ENCODE measurements at places on chromosomes 12 and 14. TPM values are rescaled to one million over a fixed set of nuclear protein-coding genes. Genes with fewer than 3 reads are reported as not detected.
A peak's percentile ranks its signal among the peaks of the same experiment; 100 is the strongest.

DNA sequence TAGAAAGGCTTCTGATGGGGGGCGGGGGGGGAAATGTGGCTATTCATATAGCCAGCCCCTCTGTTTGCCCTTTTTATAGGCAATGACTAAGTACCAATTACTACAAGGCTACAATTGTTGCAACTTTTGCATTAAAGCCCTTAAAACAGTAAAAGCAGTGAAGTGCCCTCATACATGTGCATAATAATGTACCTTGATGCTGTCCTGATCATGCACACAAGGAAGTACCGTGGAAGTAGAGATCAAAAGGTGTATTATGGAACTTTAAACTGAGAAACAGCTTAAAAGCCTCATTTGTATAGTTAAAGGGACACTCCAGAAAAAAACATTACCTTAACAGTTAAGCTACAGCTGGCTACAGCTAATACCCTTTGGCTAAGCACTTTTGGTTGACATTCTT is 111.8 kb downstream of the PLEKHG7 start:
- no peaks in the 10 kb centered on the region for H3K4me1 ChIP-seq
- no peaks in the 10 kb centered on the region for H3K36me3 ChIP-seq
- H3K27ac ChIP-seq, result no peak overlapping the region
- no peak overlapping the region for H3K4me3 ChIP-seq

DNA sequence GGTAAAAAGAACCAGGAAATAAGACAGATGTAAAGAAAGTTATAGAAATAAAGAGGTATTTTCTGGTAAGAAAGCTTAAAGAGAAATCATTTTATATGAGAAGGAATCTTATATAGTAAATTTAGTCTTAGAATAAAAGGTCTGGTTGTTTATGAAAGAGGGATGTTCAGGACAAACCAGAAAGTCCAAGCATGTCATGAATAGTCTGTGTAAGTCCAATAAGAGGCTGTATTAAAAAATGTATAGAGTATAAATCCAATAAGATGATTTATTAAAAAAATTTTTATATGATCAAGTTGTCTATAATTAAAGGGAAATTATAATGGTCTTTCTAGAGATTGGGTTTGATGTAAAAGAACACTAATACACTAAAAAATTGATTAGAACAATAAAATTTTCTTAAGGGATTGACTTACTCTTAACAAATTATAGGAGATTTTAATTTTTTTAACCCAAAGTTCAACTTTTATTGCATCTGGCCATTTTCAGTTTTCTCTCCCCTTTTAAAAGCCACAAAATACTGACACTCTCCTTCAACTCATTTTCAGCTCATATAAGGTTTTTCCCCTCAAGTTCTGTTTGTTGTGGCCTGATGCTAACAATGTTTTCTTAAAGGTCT is 35.1 kb downstream of the ST8SIA1 start:
- DNase-seq, result no peak
- no peaks in the 10 kb centered on the region for H3K36me3 ChIP-seq
- no peak overlapping the region for H3K27ac ChIP-seq
- H3K4me1 ChIP-seq, result no peaks in the 10 kb centered on the region
- H3K27me3 ChIP-seq, result no peaks in the 10 kb centered on the region

Gene CIT
- total RNA-seq, result 54.2 TPM

DNA sequence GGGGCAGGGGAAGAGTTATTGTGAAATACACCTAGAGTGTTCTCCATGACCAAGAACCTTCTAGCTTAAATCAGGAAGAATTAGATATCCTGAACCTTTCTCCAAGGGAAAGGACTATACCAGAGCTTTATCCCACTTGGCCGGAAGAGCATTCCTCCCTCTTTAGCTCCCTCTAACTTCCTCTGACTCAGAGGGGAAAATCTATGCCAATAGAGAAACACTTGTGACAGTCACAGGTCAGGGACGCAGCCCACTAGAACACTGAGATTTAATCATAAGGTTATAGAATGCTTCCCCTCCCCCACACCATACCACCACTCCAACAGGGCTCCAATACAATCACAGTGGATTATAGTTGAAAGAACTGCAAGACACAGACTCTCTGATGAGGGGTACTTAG is 55.4 kb upstream of the RFX4 start:
- H3K27ac ChIP-seq, result no peak overlapping the region
- no peaks in the 10 kb centered on the region for H3K36me3 ChIP-seq
- no peak overlapping the region for H3K4me3 ChIP-seq
- H3K27me3 ChIP-seq, result no peaks in the 10 kb centered on the region
- no peaks in the 10 kb centered on the region for H3K4me1 ChIP-seq

Gene NKX2-8
- total RNA-seq, result 7.5 TPM

GRCh38 chr14:80845856-80846255 is 95.7 kb downstream of the CEP128 start:
- no peaks in the 10 kb centered on the region for H3K36me3 ChIP-seq
- H3K4me1 ChIP-seq, result no peaks in the 10 kb centered on the region
- no peaks in the 10 kb centered on the region for H3K27me3 ChIP-seq
- H3K4me3 ChIP-seq, result no peak overlapping the region
- H3K27ac ChIP-seq, result no peak overlapping the region
- DNase-seq, result no peak

Gene PDZRN4
- not detected for total RNA-seq

- DNase-seq, result no peak
- no peaks in the 10 kb centered on the region for H3K36me3 ChIP-seq
- no peak overlapping the region for H3K4me3 ChIP-seq
- no peak overlapping the region for H3K27ac ChIP-seq
Observed at GRCh38 chr12:18887368-18887767, 149.4 kb downstream of the CAPZA3 start.

- no peaks in the 10 kb centered on the region for H3K36me3 ChIP-seq
- DNase-seq, result no peak
- H3K27ac ChIP-seq, result no peak overlapping the region
Observed at GRCh38 chr14:79318371-79318770, 892.9 kb downstream of the DIO2 start.

- H3K36me3 ChIP-seq, result no peaks in the 10 kb centered on the region
- no peaks in the 10 kb centered on the region for H3K27me3 ChIP-seq
- DNase-seq, result no peak
- no peak overlapping the region for H3K27ac ChIP-seq
Observed at GRCh38 chr12:116619246-116619645, 60.1 kb downstream of the MAP1LC3B2 start.

Gene MAP4K5
- 39.1 TPM for total RNA-seq

- H3K4me1 ChIP-seq, result peaks cover 10% of the 10 kb centered on the region
- no peak overlapping the region for H3K27ac ChIP-seq
- DNase-seq, result no peak
- no peaks in the 10 kb centered on the region for H3K36me3 ChIP-seq
- no peaks in the 10 kb centered on the region for H3K27me3 ChIP-seq
Observed at GRCh38 chr14:96091149-96091693, 52.1 kb downstream of the C14orf132 start.

GRCh38 chr12:70292017-70292776 is 49.0 kb downstream of the CNOT2 start:
- H3K4me3 ChIP-seq, result no peak overlapping the region
- H3K27ac ChIP-seq, result no peak overlapping the region
- no peaks in the 10 kb centered on the region for H3K4me1 ChIP-seq
- DNase-seq, result no peak
- no peaks in the 10 kb centered on the region for H3K36me3 ChIP-seq

DNA sequence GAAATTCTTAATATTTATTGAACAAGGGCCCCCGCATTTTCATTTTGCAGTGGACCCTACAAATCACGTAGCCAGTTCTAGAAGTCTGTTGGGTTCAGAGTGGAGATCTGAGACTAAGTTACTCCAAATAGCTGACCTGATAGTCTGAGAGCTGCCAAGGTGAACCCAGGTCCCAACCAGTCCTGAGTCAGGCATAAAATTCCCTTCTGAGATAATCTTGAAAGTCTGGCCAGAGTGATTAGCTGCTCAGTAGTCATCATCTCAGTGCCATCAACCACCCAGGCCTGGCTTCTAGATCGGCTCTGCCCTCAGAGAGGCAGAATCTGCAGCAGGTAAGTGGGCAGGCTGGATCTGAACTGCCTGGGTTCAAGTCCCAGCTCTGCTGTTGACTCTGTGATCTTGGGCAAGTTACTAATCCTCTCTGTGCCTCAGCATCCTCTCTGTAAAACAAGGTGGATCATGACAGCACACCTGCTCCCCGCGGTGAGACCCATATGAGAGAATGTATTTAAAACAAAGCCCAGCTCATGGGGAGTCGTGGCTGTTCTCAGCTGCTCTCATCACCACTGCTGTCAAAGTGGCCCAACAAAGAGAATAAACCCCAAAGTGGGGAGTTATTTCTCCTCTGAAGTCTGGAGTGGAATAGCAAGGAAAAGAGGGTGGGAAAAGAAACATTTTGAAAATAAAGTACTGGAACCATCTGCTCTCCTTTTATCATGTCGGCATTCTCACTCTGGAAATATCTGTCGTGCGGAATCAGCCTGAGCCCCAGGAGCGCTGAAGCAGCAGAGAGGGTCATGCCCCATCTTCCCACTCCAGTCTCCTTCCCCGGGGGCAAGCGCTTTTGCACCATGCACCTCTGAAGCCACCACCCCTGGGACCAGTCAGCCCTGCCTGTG is 193.3 kb downstream of the DPF3 start:
- no peak for DNase-seq
- no peak overlapping the region for H3K27ac ChIP-seq
- no peak overlapping the region for H3K4me3 ChIP-seq
- 0 out of 2 replicates have a peak, but pooled peaks cover 4% of the 10 kb centered on the region for H3K27me3 ChIP-seq

Gene ANKRD9
- 29.0 TPM for total RNA-seq

DNA sequence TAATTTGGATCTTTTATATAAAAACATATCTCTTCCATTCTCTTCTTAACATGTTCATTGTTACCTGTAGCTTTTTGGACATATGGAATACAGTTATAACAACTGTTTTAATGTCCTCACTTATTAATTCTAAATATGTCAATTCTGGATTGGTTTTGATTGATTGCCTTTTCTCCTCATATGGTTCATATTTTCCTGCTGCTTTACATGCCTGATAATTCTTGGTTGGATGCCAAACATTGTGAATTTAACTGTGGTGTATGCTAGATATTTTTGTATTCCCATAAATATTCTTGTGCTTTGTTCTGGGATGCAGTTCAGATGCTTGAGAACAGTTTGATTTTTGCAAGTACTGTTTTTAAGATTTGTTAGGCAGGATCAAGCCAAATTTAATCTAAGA is 10.8 kb downstream of the C14orf132 start:
- H3K4me1 ChIP-seq, result no peaks in the 10 kb centered on the region
- H3K36me3 ChIP-seq, result no peaks in the 10 kb centered on the region
- no peak overlapping the region for H3K27ac ChIP-seq
- no peaks in the 10 kb centered on the region for H3K27me3 ChIP-seq
- no peak overlapping the region for H3K4me3 ChIP-seq

GRCh38 chr12:12176402-12176801 is 90.4 kb downstream of the LRP6 start:
- H3K27me3 ChIP-seq, result no peaks in the 10 kb centered on the region
- H3K4me1 ChIP-seq, result no peaks in the 10 kb centered on the region
- H3K36me3 ChIP-seq, result no peaks in the 10 kb centered on the region

GRCh38 chr12:115323223-115323905 is 639.4 kb upstream of the TBX3 start:
- no peak overlapping the region for H3K27ac ChIP-seq
- no peaks in the 10 kb centered on the region for H3K36me3 ChIP-seq
- peaks cover 4% of the 10 kb centered on the region for H3K4me1 ChIP-seq
- no peak for DNase-seq
- no peak overlapping the region for H3K4me3 ChIP-seq

- no peak overlapping the region for H3K4me3 ChIP-seq
- peaks cover 86% of the 10 kb centered on the region for H3K4me1 ChIP-seq
- no peaks in the 10 kb centered on the region for H3K36me3 ChIP-seq
- DNase-seq, result no peak
- no peaks in the 10 kb centered on the region for H3K27me3 ChIP-seq
Observed at GRCh38 chr14:77044783-77045237, 16.3 kb upstream of the IRF2BPL start.

- DNase-seq, result no peak
- H3K4me1 ChIP-seq, result no peaks in the 10 kb centered on the region
- H3K4me3 ChIP-seq, result no peak overlapping the region
- H3K27ac ChIP-seq, result no peak overlapping the region
Observed at GRCh38 chr12:87779016-87779415, 250.2 kb downstream of the C12orf50 start.

Gene CLEC9A
- total RNA-seq, result not detected

Gene TSPAN11
- not detected for total RNA-seq

Gene TRIP11
- 37.4 TPM for total RNA-seq

Gene ITGA7
- total RNA-seq, result 17.8 TPM

DNA sequence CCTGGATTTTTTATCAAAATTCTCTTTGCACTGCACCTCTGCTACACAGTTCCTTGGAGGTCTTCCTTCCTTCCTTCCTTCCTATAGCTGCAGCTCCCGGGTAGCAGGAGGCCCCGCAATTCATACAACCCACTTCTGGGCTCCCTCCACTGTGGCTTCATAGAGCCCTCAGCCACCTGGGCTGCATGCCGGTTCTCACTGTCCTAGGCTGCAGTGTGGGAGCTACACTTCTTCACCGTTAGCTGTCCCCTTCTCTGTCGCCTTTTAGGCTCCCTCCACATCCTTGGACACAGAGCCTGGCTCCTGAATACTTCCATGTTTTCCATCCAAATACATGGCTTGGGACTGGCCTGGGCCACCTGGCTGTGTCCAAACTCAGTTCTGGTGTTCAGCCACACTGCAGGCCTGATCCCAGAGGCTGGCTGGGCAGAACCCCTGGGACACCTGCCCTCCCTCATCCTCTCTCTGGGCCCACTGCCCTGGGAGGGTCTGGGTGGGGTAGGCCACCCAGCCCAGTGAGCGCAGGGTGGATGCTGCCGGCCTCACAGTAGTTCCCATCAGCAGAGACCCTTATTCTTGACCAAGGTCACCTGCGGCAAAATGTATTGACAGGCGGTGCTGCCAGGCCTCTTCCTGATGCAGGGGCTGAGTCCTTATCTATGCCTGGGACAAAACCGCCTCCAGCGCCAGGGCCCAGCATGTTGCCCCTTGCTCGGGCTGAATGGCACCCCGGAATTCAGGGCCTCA is 1.7 kb downstream of the SERPINA10 start:
- H3K27ac ChIP-seq, result no peak overlapping the region
- no peaks in the 10 kb centered on the region for H3K27me3 ChIP-seq
- no peak for DNase-seq
- no peak overlapping the region for H3K4me3 ChIP-seq
- H3K4me1 ChIP-seq, result no peaks in the 10 kb centered on the region

GRCh38 chr14:58501214-58501816 is 73.8 kb downstream of the KIAA0586 start:
- DNase-seq, result peak; percentile 54
- H3K4me3 ChIP-seq, result no peak overlapping the region
- no peak overlapping the region for H3K27ac ChIP-seq
- no peaks in the 10 kb centered on the region for H3K27me3 ChIP-seq

Gene RAPGEF3
- total RNA-seq, result 1.8 TPM

Gene AQP6
- not detected for total RNA-seq

- no peak for DNase-seq
- H3K36me3 ChIP-seq, result peaks cover 15% of the 10 kb centered on the region
- no peaks in the 10 kb centered on the region for H3K27me3 ChIP-seq
- H3K4me1 ChIP-seq, result no peaks in the 10 kb centered on the region
Observed at GRCh38 chr14:75718199-75718598, 57.2 kb downstream of the TTLL5 start.

Gene OR6C1
- not detected for total RNA-seq

GRCh38 chr12:131618303-131618658 is 92.6 kb upstream of the SFSWAP start:
- no peaks in the 10 kb centered on the region for H3K36me3 ChIP-seq
- H3K4me3 ChIP-seq, result no peak overlapping the region
- no peak overlapping the region for H3K27ac ChIP-seq
- peaks cover 17% of the 10 kb centered on the region for H3K27me3 ChIP-seq

GRCh38 chr12:27554421-27555186 is 30.6 kb downstream of the PPFIBP1 start:
- no peak overlapping the region for H3K4me3 ChIP-seq
- no peaks in the 10 kb centered on the region for H3K36me3 ChIP-seq
- peaks cover 74% of the 10 kb centered on the region for H3K4me1 ChIP-seq
